ENCODE measurements at places on chromosomes 5 and 9.

DNA sequence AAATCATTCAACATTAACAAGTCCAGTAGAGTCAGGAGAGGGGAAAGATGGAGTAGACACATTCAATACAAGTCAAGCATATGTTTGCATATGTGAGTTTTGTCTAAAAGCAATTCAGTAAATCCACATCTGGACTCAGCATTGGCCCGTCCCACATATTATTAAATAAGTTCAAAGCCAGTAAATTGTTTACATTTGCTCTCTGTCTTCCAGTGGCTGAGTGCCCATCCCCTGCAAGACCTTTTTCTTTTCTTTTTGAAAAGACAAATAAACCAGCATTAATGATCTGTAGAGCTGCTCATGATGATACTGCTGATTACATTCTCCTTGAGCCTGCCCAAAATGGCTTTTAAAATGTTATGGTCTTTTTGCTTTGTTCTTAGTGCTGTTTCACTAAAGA, 71.1 kb downstream of the TNC start:
- no peak for DNase-seq

DNA sequence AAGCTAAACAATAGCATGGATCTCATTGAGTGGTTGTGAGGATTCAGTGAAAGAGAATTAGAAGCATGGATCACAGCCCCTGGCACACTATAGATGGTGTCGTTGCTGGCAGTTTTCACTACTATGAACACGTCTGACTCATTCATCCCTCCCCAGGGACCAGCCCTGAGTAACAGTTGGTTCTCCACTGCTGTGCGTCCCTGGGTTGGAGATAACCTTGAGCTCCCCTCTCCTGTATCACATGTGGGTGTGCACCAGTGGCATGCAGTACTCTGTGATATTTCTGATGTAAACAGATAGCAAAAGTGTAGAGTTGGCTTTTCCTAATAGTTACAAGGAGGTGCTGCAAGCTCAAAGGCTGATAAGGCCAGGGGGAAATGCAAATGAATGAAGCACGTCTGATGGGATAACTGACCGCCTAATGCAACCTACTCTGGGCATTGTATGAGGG, 8.8 kb upstream of the LCP2 start:
- no peak for DNase-seq

- DNase-seq = no peak
Measured at GRCh38 chr9:120928015-120928482, 1.5 kb upstream of the TRAF1 start.

DNA sequence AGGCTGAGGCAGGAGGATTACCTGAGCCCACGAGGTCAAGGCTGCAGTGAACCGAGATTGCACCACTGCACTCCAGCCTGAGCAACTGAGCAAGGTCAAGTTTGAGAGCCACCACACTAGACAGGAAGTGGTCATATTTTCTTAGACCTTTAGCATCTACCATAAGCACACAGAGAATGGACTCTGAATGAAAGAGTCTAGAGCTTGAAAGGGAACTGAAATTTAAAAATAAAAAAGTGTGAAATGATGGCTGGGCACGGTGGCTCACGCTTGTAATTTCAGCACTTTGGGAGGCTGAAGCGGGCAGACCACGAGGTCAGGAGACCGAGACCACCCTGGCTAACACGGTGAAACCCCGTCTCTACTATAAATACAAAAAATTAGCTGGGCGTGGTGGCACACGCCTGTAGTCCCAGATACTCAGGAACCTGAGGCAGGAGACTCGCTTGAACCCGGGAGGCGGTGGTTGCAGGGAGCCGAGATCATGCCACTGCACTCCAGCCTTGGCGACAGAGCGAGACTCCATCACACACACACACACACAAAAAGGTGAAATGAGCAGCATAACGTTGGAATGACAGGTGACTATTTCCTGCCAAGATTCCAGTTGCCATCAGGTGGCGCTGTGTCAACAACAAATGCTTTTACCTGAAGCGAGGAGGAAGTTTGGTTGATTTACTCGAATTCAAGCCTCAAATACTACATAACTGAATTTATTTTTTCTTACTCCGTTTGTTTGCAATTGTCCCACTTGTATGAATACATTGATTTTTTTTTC, 21.3 kb upstream of the AK3 start:
- no peak for DNase-seq

- no peak for DNase-seq
Measured at GRCh38 chr9:127089631-127090081, 32.8 kb downstream of the ANGPTL2 start.

DNA sequence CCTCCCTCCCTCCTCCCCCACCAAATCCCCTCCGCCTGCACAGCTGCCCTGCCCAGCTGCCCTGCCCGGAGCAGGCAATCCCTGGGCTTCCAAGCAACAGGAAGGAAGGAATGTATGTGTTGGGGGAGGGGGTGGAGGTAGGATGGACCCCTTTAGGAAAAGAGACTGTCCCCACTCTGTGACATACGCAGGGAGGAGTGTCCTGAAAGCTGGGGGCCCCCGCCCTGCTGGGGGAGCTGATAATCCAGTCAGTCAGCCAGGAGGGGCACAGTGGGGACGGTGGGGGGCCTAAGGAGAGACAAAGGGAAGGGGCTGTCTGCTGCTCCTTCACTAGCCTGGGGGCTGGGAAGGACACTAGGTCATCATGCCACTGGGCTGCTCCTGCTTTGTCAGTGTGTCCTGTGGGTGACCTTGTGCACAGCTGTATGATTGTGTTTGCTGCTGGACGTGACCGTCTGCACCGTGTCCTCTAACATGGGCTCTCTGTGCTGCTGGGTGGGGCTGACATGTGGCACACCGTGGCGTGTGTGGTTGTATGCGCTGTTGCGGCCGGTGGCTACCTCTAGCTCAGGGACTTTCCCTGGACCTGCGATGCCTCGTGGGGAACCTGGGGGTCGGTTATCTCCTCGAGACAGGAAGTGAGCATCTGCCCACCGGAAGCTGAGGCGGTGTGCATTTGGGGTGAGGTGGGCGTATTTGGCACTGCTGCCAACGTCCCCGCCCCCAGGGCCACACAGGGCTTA, 3.0 kb downstream of the N4BP3 start:
- no peak for DNase-seq

GRCh38 chr5:54469622-54470021, 14.1 kb downstream of the HSPB3 start:
- DNase-seq = no peak

DNA sequence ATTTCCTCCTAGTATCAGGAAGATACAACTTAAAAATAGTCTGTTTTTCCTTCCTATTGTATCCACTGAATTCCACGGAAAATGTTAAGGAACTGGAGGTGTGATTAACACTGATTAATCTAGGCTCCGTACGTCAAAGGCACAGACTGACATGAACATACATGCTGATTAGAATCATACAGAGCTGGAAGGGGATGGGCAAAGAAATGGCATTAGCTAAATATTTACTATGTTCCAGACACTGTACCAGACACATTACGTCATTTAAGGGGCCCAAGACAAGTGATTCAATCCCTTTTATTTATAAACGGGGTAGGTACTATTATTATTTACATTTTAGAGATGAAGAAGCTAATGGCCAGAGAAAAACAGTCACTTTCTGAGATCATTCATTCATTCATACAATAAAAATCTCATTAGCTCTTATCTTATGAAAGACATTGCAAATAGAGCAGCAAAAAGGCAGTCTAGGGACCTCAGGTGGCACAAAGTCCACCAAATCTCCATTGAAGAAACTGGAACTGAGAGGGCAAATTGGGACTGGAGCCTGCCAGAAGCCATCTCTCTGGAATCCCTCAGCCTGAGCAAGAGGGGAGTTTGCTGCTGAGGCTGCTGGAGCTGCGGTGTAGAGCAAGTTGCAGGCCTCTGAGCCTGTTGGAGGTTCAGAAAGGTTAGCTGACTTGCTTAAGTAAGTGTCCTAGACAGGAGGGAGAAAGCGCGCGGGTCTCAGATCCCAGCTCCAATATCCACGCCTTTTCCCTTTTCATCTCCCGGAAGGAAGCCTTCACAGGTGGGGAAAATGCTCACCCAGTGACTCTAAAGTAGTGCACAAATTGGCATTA, 1.6 kb upstream of the TGFBR1 start:
- no peak for DNase-seq

DNA sequence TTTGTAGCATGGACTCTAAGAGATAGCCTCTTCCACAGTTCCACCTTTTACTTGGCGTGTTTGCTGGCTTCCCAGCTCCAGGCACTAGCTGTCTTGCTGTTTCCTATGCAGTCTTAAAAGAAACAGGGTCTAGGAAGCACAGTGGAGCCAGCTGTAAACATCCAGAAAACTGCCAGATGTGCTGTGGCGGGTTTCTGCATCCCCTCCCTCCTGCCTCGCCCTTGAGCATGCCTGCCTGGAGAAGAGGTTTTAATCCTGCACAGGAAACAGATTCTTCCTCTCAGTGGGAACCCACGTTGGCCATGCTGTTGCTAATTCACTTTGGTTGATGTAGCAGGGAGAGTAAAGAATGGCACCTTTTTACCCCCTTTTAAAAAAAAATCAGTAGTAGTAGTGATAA, 121.3 kb downstream of the RPS23 start:
- DNase-seq = no peak

- DNase-seq = no peak
Measured at GRCh38 chr9:23573800-23574199, 252.2 kb downstream of the ELAVL2 start.

- no peak for DNase-seq
Measured at GRCh38 chr9:4997631-4998030, 12.6 kb downstream of the JAK2 start.

DNA sequence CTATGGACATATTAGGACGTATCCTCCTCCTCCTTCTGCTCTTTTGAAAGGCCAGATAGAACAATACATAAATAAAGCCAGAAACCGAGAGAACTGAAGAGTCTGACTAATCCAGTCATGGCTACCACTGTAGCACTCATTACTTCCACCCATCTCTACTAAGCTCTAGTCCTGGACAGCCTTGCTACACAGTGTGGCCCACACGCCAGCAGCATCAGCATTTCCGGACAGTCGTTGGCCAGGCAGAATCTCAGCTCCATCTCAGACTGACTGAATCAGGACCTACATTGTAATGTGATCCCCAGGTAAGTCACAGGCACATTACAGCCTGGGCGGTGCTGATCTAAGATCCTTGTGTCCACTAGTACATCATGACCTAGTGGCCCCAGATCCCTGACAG, 182.9 kb downstream of the DRD1 start:
- DNase-seq = no peak

- DNase-seq = peak; percentile 34
Measured at GRCh38 chr5:138656916-138657315, 81.7 kb upstream of the HSPA9 start.

- DNase-seq = no peak
Measured at GRCh38 chr9:112212926-112213325, 37.8 kb upstream of the SUSD1 start.

GRCh38 chr9:128203707-128204551, 750 bp downstream of the DNM1 start:
- no peak for DNase-seq

- DNase-seq = no peak
Measured at GRCh38 chr9:125956102-125956501, 208.9 kb downstream of the PBX3 start.

- no peak for DNase-seq
Measured at GRCh38 chr9:129835860-129836223, 584 bp downstream of the USP20 start.

GRCh38 chr5:171847026-171847425, 61.4 kb downstream of the SMIM23 start:
- no peak for DNase-seq

DNA sequence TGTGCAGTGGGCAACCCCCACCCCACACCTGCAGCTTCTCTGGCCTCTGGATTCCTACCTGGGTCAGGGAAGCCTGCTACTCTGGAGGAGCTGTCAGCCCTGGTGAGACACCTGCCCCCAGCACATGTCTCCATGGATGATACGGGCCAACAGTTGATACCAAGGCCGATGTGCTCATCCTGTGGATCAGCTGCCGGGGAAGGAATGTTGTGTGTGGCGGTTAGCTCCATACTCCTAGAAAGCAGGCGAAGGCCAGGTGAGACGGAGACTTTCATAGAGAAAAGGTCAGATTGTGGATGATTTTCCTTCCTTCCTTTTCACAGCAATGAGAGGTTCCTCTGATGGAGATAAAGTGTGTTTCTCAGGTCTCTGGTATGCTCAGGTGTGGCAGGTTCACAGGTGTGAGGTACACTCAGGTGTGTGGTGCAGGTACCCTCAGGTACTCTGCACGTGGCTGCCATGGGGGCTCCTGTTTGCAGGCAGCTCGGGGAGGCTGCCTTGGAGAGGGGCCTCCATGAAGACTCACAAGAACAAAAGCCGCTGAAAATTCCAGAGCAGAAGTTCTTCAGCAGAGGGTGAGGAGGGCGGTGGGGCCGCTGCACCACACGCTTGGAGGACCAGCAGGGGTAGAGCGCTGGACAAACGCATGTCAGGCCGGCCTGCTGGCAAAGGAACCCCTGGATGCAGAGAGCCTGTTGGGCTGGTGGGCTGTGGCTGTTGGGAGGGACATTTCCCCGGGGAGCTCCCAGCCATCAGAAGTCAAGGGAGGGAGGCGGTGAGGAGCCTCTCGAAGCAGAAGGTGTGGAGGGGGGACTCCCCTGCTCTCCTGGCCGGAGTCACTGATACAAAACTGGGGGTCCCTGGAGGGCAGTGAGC, 5.1 kb upstream of the AHRR start:
- DNase-seq = peak; percentile 68

DNA sequence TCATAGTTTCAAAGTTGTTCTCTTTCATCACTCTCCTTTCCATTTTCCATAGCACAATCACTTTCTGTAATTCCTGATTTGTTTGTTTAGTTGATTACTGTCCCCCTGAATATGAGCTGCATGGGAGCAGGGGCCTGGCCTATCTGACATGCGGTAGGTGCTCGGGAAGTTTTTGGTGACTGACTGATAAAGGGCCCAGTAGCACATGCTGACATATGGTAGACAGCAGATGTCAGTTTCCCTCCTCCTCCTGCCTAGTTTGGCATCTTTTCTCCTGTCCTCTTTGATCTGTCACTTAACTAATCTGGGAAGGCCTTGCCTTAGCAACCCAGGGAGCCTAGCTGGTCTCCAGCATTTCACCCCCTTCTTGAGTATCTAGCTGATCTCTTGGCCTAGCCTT, 14.4 kb downstream of the GALNT12 start:
- DNase-seq = no peak

DNA sequence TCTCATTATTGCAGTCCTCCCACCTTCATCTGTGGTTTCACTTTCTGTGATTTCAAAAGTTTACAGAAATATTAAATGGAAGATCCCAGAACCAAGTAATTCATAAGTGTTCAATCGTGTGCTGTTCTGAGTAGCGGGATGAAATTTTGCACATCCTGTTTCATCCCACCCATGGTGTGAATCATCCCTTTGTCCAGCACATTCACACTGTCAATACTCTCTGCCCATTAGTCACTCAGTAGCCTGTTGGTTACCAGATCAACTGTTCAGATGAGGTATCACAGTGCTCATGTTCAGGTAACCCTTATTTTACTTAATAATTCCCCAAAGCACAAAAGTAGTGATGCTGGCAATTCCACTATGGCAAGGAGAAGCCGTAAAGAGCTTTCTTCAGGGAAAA, 26.8 kb downstream of the FAM81B start:
- DNase-seq = no peak

- DNase-seq = no peak
Measured at GRCh38 chr5:175889910-175890684, 18.7 kb downstream of the CPLX2 start.
